ENCODE measurements at places on chromosomes 5 and 9.

DNA sequence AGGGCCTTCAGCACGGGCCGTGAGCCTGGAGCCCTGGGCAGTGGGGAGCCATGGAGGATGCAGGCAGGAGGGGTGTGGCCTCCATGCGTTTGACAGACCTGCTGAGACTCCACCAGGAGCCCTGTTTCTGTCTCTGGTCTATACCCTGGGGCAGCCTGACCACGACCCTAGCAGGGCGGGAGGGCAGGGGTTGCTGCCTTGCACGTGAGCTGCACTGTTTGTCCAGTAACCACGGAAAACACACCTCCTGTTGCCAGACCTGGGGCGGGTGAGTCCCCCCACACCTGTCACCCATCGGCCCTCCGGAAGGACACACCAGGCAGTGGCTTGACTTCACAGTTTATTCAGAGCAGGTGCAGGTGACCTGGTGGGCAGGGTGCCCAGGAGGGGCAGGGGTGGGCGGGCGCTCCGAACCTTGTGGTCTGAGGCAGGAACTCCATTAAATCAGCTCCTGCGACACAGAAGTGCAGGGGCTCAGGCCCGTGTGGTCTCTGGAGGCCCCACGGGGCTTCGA is 3.9 kb downstream of the LCN8 start:
- DNase-seq: no peak

- DNase-seq: no peak
Observed at GRCh38 chr5:79754865-79755555, 65.4 kb downstream of the CMYA5 start.

- no peak for DNase-seq
Observed at GRCh38 chr5:119136666-119137318, 65.9 kb downstream of the DMXL1 start.

- no peak for DNase-seq
Observed at GRCh38 chr9:134293611-134294152, 32.6 kb upstream of the RXRA start.

Measured in CD4-positive, alpha-beta T cell treated with Interleukin-17A for 4 hours (primary cell).